ENCODE measurements at places on chromosomes 3 and 15.
A peak's percentile ranks its signal among the peaks of the same experiment; 100 is the strongest.

DNA sequence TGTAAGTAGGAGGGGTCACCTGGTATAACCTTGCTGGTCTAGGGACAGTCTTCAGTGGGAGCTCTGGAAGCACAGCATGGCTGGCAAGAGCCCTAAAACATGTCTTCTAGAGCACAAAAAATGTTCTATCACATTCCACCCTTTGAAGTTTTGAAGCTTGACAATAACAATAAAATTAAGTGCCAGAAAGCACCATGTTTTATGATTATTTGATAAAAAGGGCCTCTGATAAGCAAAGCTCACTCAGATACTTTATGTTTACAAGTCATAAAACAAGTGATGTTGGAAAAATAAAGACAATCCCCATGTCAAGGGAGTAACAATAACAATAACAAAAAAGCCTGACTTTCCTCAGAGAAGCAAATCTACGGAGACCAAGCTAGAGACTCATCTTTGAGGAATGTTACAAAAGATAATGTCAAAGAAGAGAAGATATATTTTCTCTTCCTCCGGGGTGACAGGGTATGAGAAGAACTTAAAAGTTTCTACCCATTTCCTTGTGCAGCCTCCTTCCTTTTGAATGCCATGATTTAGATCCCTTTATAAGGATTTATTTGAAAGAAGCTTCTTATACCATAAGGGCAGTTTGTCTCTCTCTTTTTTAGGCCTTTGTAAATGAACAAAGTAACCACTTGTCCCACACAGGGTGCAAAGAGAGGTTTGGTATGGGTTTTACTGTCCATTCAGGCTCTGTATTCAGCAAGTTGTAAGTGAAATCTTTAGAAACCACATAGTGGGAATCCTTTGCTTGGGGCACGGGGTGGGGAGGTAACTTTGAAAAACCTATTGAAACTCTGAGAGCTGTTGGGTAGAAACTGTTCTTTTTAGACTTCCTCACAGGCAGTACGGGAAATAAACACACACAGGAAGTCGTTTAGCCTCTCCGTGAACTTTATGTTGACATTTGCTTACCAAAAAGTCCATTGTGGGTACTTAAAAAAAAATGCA lies 109.6 kb upstream of the RBMS3 start:
- no peak for DNase-seq

DNA sequence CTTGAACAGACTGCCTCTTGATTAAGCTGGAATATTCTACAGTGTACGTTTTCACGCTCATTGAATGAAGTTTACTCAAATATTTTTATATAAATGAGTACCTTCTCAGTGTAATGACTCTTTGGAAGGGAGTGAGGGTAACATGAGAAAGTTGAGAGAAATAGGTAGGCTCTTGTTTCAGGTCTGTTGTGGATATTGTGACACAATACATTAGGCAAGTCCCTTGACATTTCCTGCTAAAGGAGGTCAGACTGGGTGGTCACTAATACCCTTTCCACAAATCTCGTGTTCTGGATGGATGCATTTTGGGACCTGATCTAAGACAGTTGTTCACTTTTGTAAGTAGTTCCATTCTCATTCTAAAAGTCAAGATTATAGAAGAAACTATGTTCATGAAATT lies 324.8 kb upstream of the AZI2 start:
- DNase-seq, result no peak

DNA sequence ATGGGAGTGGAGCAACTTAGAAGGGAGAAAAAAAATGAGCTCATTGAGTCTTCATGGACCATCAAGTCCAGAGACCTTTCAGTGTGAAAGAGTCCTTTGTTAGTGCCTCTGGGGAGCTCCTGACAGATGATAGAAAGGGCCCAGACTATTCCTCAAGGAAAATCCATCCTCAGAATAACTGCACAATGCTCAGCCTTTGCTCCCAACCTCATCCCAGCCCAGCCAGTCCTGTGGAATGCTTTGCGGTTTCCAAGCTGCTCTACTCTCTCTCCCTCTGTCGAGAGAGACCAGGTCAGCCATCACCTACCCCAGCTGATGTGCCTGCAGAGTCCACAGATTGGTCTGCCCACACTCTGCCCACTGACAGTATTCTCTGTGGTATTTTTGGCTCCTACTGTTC lies 406.2 kb downstream of the MFSD1 start:
- DNase-seq, result no peak

DNA sequence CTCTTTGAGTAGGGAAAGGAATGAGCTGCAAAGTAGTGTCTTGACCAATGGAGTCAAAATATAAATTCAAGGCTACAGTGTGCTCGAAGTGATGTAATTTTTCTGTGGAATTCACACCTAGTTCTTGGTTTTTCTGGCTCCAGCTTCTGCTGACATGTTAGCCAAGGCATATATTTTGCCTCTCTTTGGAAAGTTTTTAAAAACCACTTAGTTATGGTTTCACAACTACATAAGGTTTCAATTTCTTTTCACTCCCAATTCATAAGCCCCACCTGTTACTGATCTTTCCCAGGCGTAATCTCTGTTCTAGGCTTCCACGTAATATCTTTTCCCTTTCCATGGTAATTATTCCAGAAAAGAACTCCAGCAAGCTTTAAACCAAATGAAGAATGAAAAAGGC lies 46.9 kb downstream of the GADL1 start:
- no peak for DNase-seq

- no peak for DNase-seq
These were observed 79.8 kb upstream of the FNDC3B start for GRCh38 chr3:171959532-171960089.

DNA sequence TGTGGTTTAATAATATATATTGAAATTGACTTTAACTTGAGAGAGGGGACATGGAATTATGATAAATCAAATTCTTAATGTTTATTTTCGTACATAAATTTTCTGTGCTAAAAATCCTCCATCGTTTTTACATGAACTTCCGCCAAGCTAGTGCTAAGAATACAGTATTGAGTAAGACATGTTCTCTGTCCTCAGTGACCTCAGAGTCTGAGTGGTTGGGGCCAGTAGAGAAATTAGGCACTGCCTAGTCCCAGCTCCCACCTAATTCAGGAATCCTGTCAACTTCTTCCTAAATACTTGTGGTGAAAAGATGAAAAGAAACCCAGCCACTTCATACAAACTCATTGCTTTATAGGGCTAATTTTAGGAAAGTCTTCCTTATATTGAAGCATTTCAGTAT lies 110.3 kb downstream of the PPP2R3A start:
- no peak for DNase-seq

DNA sequence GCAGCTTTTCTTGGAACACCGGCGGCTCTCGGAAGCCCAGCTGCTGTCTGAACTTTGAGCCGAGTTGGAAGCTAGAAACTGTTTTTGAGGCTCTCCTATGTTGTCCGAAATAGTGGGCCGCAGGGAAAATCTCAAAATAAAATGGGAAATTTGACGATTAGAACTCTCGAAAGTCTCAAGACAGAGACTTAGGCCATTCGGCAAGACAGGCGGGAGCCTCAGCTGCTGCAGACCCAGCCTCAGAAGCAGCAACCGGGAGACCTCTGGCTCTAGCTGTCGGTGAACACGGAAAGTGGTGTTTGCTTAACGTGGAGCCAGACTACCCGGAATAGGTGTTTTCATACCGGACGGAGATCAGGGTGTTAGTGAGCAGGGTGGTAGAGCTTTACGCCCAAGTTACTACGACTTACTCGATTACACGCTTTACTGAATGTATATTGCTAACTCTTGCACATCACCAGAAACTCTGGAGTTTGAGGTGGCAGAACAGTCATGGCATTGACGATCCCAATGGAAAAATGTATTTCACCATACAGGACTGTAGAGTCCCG lies 357 bp upstream of the MAN2C1 start:
- no peak for DNase-seq

DNA sequence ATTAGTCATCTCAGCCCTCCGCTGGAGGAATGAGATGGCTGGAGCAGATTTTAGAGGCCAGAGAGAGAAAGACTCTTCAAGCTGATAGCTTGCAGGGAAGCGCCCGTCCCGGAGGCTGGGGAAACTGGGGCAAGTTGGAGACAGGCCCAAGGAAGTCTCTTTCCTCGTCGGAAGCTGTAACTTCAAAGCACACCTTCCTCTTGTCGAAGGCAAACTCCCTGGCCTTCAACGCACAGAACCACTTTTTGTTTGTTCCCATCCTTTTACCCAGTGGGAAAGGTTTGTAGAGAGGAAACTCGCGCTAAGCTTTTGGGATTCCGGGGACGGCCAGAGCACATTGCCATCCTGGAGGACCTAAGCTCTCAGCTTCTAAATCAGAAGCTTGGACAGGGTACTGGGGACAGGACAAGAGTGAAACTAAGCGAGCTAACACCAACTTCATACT lies 900 bp upstream of the EOMES start:
- no peak for DNase-seq

- no peak for DNase-seq
These were observed 476.3 kb downstream of the AGBL1 start for GRCh38 chr15:86555939-86556338.

DNA sequence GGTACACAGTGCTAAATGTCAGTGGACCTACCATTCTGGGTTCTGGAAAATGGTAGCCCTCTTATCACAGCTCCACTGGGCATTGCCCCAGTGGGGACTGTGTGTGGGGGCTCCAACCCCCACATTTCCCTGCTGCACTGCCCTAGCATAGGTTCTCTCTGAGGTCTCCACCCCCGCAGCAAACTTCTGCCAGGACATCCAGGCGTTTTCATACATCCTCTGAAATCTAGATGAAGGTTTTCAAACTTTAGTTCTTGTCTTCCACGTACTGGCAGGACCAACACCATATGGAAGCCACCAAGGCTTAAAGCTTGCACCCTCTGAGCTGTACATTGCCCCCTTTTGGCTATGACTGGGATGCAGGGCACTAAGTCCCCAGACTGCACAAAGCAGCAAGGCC lies 788.2 kb upstream of the ALCAM start:
- no peak for DNase-seq

GRCh38 chr3:52848617-52849016 lies 13.8 kb upstream of the MUSTN1 start:
- DNase-seq, result peak; percentile 48

- no peak for DNase-seq
These were observed 7.8 kb downstream of the C3orf18 start for GRCh38 chr3:50559702-50560101.

DNA sequence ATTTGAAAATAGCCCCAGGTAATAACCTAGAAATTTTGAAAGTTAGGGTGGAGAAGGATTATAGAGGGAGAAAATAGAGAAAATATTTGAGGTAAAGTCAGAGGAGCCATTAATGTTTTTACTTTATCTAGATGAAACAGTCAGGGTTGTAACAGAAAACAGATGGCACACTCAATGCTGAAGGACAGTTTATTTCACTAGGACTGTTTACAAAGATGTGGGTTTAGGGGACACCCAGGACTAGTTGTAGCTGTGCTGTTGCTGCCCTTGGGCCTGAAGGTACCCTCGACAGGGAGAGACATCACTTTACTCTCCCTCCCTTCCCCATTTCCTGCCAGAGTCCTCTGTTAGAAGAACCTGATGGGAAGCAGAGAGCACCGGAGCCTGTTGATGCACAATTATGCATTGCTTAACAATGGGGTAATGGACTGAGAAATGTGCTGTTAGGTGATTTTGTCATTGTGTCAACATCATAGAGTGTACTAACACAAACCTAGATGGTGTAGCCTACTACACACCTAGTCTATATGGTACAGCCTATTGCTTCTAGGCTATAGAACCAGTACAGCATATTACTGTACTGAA lies 103.8 kb downstream of the GALK2 start:
- no peak for DNase-seq

DNA sequence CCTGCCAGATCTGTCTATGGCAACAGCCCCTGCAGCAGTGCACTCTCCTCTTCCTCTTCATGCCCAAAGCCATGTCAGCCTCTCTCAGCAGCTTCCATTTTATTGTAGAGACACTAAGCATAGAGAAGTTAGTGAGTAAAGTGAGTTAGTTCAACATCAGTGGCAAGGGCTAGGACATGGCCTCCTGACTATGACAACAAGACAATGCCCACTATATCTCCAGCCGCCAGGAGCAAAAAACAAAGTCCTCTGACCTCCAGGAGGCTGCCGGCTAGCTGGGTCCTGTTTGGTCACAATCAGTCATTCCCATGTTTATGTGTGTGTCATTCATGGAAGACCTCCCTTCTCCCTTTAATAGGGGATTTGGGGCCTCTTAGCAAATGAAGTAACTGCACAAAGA lies 14.9 kb downstream of the NR1I2 start:
- DNase-seq, result no peak
